SK-N-DZ (cell line): ENCODE measurements at places on chromosomes 12 and 14.

- no peak for DNase-seq
Measured at GRCh38 chr14:24376448-24377070, 8.6 kb downstream of the NFATC4 start.

DNA sequence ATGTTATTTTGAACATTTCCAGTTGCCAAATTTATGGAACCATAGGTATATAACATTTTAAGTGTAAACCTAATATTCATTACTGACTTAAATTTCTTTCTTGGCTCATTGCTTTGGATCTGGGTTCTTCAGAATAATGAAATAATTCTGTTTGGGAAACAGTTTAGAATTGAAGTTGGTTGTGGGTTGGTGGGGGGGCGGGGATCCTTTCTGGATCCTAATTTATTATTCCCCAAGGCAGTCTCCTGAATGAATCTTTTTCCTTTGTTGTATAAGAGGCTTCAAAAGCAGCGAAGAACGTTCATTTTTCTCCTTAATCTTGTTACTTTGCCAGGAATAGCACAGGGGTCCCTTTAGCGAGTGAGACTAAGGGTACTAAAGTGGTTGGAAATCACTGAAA is 325.5 kb downstream of the FOXG1 start:
- DNase-seq, result no peak

DNA sequence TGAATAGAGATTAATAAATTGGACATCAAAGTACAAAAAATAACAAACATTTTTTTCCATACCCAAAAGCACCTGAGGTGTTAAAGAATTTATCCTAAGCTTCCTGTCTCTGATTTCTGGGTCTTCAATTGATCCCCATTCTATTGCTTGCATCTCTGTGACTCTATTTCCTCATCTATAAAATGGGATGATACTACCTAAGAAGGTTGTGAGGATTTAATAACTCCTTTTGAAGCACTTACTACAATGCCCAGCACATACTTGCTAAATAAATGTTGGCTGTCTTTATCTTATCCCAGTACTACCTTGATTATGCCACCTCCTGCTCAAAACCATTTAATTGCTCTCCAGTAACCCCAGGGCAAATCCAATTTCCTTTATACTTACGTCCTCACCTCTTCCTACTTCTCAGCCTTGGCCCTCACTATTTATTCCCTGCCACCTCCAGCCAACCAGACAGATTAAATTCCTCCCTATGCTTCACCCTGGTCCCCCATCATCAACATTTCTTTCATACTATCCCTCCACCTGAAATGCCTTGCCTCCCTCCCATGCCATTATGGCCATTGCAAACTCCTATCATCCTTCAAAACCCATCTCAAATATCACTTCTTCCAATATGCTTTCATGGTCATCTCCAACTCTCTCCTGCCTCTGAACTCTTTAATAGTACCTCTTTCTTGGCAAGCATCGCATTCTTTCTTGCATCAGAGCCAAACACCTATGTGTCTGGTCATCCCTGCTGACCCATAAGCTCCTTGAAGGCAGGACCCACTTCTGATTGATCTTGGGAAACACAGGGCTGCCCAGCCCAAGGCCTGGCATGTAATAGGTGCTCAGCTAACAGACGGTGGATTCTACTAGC is 7.9 kb upstream of the ASIC1 start:
- no peak for DNase-seq

DNA sequence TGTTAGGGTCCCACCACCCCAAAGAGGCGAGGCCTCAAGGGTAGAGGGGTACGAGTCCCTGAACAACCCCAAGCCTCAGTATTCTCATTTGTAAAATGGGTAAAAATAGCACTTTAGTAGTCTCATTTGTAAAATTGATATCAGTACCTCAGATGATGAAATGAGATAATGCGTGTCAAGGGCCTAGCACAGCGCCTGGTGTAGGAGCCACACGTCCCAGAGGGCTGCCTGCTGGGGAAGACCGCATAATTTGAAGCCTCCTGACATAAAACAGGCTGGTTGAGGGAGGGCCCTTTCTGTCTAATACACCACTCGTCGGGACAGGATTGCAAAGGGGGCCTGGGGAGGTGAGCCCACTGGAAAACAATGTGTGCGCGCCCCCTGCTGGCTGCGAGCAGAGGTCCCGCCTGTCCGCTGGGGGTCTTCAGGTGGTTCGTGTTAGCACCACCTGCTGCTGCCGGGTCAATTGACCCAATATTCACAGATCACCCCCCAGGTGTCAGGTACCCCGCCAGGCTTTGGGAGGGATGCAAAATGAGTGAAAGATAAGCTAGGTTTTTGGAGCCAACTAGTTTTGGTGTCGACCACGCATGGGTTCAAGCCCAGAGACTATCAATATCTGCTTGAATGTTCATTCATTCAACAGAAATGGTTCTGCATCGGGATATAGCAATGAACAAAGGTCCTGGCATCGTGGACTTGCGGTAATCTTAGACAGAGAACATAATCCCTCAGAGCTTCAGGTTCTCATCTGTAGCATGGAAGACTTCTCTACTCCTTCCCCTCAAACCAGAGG is 24.7 kb upstream of the IRF2BPL start:
- DNase-seq, result peak; percentile 92

- DNase-seq, result no peak
Measured at GRCh38 chr12:72273499-72273837, 1.3 kb downstream of the TRHDE start.

GRCh38 chr14:67410313-67410712 is 1.7 kb downstream of the PLEK2 start:
- DNase-seq, result no peak

DNA sequence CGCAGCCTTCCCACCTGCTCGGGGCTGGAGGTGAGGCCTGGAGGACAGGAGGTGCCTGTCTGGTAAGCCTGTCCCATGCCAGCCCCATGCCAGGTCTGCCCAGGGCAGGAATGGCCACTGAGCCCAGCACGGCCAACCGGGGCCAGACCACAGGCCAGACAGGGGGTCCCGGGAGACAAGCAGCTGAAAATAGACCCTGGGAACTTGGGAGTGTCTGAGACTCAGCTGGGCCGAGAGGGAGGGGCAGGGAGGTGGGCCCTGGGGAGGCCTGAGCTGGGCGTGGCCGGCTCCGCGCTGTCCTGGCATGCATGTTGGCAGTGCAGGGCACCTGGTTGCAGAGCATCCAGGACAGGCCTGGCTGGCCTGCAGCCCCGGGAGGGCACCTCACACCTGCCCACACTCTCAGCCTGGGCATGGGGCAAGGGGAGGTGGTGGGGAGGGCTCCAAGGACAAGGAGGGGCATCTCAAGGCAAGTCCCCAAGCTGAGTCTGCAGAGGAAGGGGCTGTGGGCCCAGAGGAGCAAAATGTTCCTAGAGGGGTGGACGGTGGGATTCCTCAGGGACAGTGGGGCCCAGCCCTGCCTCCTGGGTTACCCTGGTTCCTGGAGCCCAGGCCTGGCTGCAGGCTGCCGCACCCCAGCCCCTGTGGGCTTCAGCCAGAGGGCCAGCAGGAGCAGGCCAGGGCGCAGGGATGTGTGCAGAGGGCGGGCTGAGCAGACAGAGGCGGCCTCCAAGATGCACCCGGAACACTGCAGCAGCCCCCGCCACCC is 3.2 kb upstream of the CRIP1 start:
- DNase-seq, result no peak

- DNase-seq, result no peak
Measured at GRCh38 chr12:2634471-2634870, 160.3 kb upstream of the FKBP4 start.

DNA sequence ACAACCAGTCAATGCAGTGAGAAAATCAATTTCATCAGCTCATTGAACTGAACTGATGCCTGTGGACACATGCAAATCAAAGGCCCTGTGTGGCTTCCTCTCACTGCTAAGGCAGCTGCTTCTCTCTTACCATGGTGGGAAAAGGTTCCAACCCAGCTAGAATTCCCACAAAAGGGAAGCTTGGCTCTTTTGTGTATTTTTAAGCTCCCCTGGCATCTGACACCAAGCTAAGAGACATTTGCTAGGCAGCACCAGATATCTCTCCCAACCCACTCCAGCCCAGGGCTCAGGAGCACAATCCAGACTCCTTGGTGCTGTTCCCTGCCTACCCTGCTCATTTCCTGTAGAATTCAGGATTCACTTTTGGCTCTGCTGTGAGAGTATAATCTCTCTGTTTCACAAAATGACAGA is 129.6 kb downstream of the GXYLT1 start:
- no peak for DNase-seq

DNA sequence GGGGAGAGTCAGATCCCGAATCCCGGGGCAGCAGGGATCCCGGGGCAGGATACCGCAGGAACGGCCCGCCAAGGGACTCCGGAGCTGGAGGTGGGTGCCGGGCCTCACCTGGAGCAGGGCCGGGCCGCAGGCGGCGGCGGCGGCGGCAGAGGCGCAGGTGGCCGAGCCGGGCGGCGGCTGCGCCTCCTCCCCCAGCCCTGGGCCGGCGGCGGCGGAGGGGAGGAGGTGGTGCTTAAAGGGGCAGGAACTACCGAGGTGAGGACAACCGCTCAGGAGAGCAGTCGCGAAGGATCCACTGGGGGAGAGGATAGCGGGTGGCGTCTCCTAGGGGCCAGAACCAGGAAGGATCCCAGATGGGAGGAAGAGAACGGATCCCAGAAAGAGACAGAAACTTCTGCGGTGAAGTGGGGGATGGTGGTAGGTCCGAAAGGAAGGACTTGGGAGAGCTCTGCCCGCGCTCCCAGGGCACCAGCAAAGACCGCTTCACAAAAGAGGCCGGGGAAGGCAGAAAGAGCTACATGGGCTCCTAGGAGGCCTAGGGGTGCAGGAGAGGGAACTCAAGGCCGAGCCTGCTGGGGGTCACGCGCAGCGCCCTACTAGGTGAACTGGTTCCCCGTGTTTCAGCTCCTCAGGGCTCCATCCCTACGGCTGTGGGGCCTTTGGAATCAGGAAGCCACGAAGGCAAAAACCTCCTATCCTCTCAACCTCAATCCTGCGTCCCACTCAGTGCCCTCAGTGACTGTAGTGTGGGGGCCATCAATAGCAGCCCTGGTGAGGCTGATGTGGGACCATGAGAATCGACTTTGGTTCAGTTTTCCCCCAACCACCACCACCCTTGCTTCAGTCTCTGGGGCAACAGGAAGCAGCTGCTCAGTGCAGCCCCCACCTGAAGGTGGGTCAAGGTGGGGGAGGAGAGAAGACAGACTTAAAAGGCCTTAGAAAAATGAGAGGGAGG is 5.0 kb upstream of the BAZ2A start:
- peak; percentile 87 for DNase-seq

DNA sequence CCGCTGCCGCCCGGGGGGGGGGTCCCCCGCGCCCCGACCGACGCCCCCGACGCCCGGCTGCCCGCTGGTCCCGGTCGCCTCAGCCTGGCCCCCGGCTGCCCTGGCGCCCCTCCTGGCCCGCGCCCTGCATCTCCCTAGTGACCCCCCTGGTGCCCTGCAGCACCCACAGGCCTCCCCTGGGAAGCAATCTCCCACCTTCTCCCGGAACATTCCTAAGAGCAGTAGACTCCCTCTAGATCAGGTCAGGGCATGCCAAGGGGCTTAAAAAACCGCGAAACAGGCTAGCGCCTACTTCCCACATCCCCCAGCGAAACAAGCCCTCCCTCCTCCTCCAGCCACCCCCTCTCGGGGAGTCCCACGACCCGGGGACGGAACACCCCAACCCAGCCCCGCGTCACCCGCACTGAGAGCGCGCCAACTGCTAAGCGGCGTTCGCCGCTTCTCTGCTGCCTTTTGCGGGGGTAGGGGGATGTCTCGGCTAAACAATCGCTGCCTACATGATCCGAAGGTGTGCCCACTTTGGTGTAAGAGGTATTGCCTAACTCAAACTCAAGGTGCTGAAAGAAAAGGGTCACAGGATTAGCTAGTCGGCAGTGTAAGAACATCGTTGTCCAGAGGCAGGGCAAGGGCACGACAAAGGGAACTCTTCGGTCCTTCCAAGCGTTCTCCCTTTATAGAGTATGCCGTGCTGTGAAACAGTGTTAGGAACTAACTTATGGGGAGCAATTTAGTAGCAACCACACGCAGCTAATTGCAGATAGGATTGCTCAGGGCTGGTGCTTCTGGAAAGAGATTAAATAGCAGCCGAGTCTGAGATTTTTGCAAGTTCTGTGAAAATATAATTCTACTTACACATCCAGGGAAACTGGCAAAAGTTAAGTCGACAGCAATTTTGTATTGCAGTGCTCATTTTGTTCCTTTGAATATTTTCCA is 619 bp upstream of the NTN4 start:
- DNase-seq, result no peak

DNA sequence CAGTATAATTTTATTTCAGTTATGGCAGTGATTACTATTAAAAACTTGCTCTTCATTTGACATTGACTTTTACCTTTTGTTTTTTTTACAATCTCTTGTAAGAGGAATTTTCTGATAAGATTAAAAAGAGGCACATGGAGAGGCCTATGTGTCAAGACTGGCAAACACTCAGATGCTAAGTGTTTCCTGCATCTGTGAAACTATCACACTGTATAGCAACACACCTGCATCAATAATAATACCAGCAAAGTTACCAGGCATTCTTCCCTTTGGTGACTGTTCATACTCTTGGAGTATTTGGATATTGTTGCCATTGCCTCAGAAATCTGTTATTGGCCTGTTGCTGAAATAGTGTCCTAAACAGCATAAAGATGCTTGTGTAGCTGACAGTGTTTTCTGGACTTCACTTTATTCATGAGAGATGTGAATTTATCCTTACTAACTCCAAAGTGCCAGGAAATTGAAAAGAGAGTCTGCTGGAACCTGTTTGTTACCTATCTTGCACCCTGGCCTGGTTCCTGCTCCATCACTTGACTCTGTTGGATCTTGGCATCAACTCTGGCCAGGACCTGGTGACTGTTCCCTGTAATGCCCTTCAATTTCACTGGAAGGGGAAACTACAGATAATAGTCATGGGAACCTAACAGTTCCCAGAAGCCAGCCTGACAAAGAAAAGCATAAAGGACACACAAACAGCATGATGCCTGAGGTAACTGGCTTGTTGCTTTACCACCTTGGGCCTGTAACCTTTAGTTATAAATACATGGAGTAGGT is 19.8 kb downstream of the SLC16A7 start:
- no peak for DNase-seq

DNA sequence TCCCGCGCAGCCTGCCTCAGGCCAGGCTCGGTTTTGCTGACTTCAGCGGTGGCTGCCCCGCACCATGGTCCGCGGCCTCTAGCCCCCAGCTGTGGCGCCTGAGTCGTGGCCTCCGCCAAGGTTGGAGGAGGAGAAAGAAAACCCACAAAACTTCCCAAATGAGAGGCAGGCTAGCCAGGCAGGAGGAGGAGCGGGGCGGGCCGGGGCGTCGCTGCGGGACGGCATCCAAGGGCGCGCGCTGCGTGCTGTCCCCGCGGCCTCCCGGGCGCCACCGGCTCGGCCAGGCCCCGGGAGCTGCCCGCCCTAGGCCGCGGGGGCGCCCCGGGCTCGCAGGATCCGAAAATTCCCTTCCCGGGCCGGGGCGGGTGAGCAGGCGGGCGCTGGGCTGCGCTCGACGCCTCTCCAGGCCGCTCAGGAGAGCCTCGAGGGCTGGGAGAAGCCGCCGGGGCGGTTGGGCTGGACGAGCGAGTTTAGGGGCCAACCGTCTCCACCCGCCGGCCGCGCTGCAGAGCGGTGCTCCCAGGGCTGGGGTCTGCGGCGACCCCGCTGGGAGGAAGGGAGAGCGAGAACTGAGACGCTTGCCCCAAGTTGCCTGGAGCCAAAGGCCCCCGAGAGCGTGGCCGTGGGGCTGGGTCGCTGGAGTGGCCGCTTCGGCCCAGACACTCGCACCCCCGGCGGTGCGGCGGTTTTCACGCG is at the start of gene EFS:
Gene EFS, minus strand, starts transcription at position 137 of the 696 bp plus-strand sequence. CDS start 147 bp downstream, outside the sequence.
- DNase-seq, result no peak

GRCh38 chr12:117334051-117334450 is 27.4 kb downstream of the NOS1 start:
- DNase-seq, result no peak

GRCh38 chr14:79036441-79036840 is 866.3 kb downstream of the NRXN3 start:
- no peak for DNase-seq
